ENCODE measurements at places on chromosomes 7 and 10. TPM values are rescaled to one million over a fixed set of nuclear protein-coding genes. Genes with fewer than 3 reads are reported as not detected.

GRCh38 chr10:126122881-126123280 is 226.5 kb downstream of the FANK1 start:
- no peak for DNase-seq

- no peak for DNase-seq
These were observed 418.5 kb upstream of the SEMA3A start for GRCh38 chr7:84612981-84613681.

GRCh38 chr7:1230411-1231213 is 2.1 kb upstream of the UNCX start:
- no peak for DNase-seq

- no peak for DNase-seq
These were observed 82.1 kb upstream of the PDGFA start for GRCh38 chr7:601595-602340.

Gene PNLIPRP2
- total RNA-seq = 0.88 TPM

GRCh38 chr7:154968336-154969001 is 34.5 kb downstream of the PAXIP1 start:
- no peak for DNase-seq

DNA sequence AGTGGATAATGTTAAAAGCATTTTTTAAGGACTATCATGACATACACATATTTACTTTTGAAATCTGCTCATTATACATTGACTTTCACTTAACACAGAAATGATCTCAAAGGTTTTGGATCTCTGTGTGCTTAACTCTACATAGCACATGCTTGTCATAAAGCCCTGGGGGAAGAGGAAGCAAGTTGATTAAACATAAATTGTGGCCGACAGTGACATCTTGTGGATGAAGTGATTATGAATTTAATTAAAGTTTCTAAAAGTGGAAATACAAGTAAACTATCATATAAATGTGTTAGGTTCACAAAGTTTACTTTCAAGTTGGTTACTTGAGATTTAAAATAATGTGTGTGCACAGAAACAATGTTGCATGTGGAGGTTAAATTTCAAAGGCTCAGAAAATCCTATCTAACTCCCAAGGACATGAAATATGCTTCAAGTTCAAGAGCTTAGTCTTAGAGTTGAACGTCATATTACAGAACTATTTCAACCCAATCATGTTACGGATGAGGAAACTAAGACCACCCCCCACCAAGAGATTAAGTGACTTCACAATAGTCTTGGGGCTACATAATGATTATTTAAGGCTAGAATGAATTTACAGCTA is 1247.8 kb downstream of the GATA3 start:
- no peak for DNase-seq

DNA sequence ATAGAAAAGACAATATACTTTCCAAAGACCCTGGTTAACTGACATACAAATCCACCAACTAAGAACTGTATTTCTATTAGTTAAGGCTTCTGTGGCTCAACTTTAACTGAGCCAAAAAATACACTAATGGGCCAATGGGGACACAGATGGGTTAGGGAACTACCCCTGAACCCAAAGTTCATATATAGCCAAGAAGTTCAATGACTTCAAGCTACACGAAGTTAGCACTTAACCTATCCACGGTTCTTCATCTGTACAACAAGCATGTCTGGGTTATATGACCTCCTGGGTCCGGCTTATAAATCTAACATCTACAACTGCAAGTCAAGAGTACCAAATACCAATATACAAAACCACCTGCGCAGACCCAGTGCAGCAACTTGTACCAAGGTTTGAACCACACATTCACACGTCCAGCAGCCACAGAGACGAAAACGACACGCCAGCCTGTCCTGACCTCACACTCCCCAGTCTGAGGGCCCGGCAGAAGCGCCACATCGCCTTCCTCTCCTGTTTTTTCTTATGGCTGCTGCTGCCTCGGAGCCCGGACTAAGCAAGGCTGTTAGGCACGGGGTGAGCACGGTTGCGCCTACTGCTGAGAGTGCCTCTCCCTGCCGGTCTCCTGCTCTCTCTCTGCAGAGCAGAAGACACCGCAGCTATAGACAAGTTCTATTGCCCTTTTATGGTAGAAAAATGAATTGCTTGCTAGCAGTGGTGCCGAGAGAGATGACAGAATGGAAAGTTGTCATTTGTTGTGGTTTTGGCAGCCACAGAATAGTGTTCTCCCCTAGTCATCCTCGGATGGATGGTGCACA is 86.3 kb downstream of the RNF216 start:
- DNase-seq = no peak

DNA sequence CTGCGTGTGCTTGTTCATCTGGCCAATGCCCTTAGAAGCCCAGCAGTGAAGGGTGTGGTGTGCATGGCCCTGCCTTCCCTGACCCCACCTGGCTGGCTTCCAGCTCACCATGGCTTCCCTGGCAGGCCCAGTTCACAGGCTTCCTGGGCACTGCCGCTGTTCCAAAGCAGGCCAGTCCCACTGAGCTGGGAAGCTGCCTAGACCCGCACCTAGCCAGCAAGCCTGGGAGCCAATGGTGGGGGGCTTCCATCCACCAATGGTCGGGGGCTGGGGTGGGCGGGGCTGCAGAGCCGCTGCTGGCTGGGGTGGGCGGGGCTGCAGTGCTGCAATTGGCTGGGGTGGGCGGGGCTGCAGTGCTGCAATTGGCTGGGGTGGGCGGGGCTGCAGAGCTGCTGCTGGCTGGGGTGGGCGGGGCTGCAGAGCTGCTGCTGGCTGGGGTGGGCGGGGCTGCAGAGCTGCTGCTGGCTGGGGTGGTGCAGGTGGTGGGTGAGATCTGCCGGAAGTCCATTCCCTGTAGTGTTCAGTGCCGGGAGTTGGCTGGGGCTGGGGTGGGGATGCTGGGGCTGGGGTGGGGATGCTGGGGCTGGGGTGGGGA is 12.4 kb downstream of the CALY start:
- peak; percentile 67 for DNase-seq

Gene AGAP4
- 7.7 TPM for total RNA-seq

DNA sequence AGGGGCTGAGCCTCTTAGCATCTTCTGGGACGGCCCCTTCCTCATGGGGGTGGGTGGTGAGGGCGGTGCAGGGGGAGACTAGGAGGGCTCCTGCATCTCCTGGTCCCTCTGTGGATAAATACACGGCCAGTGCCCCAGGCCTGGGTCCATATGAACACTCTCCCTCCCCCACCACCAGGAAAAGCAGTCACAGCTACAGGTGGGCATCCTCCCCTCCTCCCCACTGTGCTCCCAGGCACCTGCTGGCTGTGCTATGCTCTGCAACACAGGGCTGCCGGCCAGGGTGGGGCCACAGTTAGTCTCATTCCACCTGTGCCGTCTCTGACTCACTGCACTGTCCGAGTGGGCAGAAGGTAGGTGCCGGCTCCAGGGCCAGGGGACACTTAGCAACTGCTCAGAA is 87.3 kb upstream of the INSIG1 start:
- no peak for DNase-seq

GRCh38 chr7:129649128-129649690 is 37.7 kb downstream of the NRF1 start:
- DNase-seq = no peak

DNA sequence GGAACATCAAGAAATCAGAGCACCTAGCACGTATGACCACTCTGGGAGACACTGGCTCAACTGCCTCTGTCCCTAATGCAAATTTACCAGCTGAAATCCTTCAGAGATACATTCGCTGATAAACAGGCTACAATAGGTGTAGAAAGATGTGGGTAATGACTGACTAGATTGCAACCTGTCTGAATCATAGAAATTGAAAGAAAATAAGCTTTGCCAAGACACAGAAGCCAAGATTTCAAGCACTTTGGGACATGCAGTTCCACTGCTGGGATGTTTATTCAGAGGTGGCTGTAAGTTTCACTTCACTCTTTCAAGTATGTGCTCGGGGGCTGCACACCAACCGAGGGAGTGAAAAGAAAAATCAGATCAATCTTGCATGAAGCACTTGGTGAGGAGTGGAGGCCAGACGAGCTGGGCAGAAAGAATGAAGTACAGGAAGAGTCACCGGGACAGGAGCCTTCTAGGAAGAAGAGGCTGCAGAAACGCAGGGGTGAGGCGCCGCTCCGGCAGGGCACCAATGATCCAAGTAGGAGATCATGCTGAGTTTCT is 276.7 kb downstream of the PARD3 start:
- no peak for DNase-seq

GRCh38 chr10:10910634-10911033 is 107.0 kb upstream of the CELF2 start:
- DNase-seq = no peak

Data from left lobe of liver (tissue), 2 donors.